NCI-H82 (cell line): ENCODE measurements at places on chromosomes 7 and 10.

DNA sequence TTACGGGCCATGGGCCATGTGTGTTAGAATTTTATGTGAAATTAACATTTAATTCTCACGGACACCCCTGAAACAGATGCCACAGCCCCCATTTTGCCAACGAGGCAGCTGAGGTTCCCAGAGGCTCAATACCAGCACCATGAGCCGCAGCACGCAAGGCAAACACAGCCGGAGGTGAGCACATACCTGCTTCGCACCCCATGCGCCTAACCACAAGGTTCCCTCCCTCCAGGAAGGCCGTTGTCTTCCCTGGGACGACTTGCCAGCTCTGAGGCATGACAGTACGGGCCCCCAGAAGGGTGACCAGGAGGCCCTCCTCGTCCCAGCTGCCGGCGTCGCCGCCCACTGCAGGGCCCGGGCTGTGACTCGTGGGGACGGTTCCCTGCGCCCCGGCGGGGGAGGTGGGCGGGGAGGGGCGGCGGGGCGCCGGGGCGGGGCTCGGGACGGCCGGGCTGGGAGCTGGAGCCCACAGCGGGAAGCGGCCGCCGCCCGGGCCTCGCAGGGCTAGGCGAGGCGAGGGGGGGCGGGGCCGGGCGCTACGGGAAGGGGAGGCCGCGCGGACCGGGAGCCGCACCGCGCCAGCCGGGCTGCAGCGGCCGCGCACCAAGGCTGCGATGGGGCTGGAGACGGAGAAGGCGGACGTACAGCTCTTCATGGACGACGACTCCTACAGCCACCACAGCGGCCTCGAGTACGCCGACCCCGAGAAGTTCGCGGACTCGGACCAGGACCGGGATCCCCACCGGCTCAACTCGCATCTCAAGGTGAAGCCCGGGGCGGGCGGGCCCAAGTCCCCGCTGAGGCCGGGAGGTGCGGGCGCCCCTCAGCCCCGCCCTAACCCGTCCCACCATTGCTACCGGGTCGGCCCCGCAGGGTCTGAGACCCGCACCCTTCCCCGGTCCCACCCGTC, at the start of gene CAV2:
CAV2 (plus strand) TSS at position 571 of the 910 bp plus-strand sequence; CDS start at position 615, 44 bp downstream.
- peak; percentile 42 for DNase-seq

DNA sequence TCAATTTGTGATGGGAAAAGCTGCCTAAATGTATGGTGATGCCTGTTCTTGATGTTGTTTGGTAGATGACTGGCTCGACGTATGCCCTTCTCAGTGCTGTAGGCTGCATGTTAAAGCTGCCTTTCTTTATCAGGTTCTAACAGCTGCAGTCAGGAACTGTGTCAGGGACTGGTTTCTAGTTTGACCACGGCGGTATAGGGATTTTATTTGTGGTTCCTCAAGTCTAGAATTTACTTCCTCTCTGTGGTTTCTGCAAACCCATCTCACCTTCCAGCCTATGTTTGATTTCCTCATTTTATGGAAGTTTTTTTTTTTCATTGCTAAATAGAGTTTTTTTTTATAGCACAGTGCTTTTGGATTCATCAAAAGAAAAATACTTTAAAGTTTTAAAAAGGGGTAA, 26.5 kb downstream of the LMTK2 start:
- no peak for DNase-seq

DNA sequence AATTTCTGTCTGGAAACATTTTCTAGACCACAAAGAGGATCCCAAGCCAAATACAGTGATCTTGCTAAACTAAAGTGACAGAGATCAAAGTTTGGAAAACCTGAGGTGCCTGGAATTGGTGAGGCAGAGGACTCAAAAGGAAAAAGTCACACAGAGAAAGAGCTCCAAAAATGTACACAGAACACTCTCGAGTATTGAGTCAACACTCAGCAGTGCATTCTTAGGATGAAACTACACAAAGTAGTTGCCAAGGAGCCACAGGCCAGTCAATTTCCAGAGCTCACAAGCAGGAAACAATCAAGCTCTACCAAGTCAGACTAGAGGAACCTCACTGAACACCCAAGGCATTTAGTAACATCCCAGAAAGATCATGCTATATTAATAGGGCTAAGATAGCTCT, 61.3 kb downstream of the MICU1 start:
- no peak for DNase-seq

DNA sequence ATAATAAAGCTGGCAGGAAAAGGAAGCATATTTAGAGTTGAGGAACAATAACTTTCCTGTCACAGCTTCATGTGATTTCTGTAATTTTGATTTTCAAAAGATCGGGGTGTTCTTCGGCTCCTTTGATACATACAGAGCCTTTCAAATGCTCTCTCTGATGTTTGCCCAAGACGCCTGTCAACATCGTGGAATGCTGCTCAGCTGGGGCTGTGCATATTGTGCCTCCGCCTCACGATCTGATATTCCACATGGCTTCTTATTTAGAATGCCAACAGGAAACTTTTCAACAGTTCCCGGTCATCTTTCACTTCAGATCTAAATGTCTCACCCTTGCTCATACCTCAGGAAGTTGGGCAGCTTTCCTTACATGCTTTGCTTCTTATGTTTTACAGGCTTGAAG, 7.3 kb downstream of the NPY start:
- no peak for DNase-seq

DNA sequence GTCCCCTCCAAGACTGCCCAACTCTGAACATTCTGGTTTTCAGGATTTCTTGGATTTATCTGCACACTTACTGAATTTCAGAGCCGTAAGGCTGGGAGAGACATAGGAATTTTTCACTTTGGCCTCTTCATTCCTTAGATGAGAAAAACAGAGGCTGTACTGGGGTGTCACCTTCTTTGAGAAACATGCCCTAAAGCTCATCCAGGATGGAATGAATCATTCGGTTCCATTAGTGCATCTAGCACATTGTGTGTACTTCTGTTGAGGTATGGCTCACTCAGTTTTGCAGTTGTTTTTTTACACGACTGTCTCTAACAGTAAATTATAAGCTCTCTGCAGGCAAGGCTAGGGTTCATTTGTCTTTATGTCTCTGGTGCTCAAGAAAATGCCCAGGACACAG, 383.4 kb downstream of the GATA3 start:
- DNase-seq, result no peak

DNA sequence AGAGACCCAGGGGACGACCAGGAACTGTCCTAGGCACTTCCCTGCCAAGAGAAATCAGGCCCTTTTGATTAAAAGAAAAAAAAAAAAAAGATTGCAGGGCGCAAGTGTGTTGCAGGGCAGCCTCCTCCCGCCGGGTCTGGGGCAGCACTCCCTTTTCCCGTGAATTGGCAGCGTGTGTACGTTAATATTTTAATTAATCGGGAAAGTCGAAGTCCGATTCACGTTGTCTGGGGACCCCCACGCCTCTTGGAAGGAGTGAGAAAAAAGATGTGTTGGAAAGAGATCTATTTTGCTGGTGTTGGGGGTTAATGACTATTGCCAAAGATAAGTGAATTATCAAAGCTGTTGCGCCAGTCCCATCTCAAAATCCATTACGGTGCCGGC, 1.3 kb upstream of the EBF3 start:
- no peak for DNase-seq

DNA sequence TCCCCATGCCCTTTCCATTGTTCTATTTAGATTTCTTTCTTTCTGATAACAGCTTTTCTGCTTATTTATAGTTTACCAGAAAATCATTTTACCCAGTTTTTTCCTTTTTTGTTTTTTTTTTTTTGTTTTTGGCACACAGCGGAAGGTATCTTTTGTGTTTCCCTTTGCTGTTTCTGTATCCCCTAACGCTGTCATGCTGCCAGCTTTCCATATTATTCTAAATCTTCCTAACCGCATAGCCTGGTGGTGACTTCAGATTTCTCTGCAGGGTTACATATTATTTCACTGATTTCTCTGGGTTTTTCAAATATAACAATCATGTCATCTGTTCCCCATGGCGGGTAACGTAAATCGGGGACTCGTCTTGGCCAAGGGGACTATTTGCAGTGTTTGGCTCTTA, 4.0 kb upstream of the SLC29A4 start:
- DNase-seq, result no peak

- no peak for DNase-seq
Measured at GRCh38 chr10:60729106-60729505, 49.2 kb upstream of the CDK1 start.

- no peak for DNase-seq
Measured at GRCh38 chr10:93072225-93072712, 1.4 kb upstream of the CYP26A1 start.

DNA sequence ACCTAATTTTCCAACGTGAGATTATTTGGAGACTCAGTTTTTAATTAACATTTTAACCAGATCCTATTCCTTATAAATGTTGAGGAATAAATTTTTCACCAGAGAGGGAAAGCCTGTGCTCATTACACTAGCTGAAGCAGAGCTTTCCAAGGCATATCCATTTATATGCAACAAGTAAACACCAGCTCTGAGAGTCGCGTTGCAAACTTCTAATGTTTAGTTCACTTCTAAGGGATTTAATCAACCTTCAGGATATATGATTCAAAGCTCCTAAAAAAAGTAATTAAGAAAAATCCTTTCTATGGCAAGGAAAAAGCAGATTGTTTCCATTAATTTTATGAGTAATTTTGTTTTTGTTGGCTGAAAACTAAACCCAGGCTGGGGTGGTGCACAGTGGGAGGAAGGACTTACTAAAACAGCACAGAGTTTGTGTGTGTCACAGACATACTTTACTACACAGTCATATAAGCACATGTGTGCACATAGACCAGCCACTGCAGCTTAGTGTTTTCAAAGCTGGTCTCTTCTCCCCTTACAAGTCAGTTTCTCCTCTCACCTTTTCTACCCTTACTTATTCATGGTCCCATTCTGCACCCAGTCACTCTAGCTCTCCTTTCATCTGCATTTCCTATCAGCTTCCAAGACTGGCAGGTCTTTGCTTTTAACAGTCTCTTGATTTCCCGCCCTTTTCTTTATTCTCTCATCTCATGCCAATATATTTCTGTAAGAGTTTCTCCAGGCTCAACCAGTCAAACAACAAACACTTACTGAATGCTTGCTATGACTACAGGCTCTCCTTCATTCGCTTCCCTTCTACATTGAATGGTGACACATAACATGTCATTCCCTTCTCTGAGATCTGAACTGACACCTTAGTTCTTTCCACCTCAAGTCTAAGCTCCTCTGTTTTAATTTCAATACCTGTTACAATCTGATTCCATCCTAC, 81.1 kb upstream of the FZD1 start:
- DNase-seq, result no peak

DNA sequence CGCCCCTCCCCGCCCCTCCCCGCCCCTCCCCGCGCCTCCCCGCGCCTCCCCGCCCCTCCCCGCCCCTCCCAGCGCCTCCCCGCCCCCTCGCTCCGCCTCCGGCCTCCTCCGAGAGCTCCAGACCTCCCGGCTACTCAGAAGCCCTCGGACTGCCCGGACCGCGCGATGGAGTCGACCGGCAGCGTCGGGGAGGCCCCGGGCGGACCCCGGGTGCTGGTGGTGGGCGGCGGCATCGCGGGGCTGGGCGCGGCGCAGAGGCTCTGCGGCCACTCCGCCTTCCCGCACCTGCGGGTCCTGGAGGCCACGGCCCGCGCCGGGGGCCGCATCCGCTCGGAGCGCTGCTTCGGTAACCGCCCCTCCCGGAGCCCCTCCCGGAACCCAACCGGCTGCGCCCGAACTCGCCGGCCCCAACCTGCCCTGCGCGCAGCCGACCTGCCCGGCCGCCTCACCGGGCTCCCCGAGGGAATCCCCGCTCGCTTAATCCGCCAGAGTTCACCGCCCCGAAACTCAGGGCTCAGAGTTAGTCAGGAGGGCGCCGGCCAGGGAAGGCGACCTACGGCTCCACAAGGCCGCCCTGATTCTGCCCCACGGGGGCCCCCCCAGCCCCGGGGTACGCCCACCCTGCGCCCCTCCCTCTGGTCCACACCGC, at the start of gene PAOX:
PAOX (plus strand) TSS at position 111 of the 649 bp plus-strand sequence; CDS start at position 166, 55 bp downstream.
- DNase-seq, result peak; percentile 40

DNA sequence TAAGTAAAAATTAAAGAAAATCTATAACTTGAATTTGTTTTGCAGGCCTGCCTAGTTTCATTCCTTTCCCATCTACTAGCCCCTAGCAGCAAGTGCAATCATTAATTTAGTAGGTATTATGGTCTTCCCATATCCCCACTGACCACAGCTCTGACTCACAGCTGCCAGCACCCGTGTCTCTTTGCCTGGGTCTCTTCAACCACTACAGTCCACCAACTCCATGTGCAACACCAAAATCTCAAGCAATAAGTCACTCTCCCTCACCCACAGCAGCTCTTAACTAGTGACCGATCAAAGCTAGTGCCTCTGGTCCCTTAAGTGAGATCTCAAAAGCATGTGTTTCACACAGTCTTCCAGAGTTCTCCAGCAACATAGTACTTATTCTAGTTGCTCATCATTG, 26.0 kb upstream of the THSD7A start:
- no peak for DNase-seq

DNA sequence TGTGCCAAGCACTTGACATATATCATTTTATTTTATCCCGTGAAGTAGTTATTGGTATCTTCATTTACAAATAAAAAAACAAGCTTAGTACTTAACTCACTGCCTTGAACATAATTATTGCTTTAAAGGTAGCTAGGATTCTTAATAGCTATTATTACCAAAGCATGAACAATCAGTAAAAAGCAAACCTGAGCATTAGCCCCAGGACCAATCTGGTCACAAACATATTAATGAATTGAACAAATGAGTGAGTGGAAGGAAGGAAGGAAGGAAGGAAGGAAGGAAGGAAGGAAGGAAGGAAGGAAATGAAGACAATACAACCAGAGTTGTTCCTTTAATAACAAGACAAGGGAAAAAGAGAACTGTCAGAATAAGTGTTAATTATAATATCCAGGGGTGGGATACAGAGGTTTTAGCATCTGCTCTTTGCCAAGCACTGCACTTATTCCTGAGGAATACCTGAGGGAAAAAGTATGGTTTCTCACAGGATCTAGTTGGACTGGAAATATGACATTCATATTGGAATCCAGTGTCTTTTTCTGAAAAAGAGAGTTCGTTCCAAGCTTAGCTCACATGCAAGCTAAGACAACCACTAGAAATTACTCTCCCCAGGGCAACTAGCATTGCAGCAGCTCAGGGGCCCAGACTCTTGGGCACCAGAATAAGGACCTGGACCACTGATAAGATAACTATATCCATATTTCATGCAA, 172.9 kb upstream of the MGMT start:
- DNase-seq, result no peak

DNA sequence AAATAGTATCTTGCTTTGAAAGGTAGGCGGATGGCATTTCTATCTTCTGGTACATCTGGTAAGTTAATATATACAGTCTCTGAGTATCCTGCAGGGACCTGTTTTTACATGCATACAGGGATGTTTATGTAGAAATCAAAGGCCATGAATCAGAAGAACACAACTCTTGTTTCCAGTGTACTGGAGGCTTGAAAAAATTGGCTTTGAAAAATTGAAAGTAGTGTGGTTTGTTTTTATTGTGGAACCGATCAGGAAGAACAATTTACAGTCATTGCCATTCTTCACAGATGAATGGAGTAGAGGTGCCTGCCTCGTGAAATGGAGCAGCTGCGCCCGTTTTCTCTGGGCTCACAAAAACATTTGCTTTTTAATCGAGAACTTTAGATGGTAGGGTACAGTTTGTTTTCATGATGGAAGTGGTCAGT, 54.0 kb upstream of the RPA3 start:
- no peak for DNase-seq
